ENCODE measurements at places on chromosomes 7 and 10.
A peak's percentile ranks its signal among the peaks of the same experiment; 100 is the strongest.

DNA sequence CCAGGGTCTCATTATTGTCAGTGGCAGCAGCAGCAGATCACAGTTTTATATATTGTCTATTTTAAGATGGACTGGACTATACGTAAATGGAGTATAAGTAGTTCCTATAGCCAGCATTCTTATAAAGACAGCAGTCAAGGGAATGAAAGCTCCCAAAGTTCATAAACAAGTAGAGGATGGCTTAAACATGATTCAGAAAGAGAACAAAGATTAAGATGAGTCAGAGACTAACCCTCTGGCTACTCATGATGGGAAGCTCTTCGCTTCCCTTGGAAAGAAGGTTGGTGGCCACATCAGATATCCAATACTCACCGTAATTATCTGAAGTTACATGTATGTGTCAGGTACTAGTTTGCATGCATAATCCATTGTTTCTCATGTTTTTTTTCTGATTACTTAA, 277.0 kb downstream of the INHBA start:
- DNase-seq: no peak

GRCh38 chr10:86512137-86512536, 9.5 kb downstream of the WAPL start:
- DNase-seq: no peak

DNA sequence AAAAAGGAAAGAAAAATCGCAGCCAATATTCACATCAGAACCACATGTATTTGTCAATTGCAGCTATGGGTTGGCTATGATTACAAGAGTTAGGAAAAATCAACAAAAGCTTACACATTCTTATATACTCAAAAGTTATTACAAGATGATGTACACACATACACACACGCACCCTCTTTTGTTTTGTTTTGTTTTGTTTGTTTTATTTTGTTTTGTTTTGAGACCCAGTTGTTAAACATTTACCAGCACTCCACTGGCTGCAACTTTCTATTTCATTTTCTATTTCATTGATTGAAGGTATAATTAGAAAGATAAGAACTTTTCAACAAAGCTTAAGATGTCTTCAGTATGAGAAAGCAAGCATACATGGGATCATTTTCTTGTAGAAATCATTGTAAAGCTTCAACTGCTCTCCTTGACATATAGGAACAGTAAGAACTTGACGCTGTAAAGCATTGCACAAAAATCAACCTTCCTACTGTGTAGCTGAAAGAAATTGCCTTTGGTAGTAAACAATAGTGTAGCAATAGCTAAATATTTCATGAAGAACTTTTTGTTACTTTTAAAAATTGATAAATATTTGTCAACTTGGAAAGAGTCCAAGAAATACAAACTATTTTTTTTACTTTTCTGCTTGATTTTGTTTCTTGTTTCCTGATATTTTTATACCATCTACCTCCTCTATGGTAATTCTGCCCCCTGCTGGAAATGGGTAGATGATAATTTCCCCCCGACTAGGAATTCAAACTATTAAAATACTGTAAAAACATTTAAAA, 205.9 kb downstream of the MBL2 start:
- DNase-seq: no peak

GRCh38 chr7:88300401-88300945, 6.2 kb downstream of the STEAP4 start:
- no peak for DNase-seq

- DNase-seq: no peak
These were observed 22.6 kb upstream of the CPN1 start for GRCh38 chr10:100104300-100104699.

GRCh38 chr10:103855852-103856796, 748 bp upstream of the SH3PXD2A start:
- DNase-seq: no peak

DNA sequence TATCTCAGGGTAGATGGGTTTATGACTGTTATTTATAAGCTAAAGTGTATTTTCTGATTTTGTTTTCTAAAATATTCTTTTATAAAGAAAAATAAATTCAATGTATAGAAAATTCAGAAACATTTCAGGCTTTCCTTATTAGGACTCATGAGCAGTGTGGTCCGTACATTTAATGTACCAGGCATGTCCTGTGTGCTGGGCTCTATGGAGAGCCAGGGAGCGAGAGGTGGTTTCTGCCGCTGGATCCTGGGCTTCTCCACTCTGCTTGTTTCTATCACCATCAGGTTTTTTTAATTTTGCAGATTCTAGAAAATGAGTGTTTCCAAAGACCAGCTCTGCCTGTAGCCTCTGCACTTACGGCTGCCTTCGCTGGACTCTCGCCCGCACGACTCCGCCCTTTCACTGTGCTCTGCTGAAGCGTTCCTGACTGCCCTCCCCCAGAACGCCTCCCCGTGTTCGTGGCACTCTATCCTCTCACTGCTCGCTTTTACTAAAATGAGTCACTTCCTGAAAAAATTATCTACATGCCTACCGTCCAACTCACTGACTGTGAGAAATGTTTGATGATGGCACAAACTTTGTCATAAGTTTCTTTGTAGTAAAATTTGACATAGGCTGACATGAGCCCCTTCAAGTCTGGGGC, 188.5 kb downstream of the ZMYND11 start:
- peak; percentile 24 for DNase-seq

GRCh38 chr7:8278183-8278582, 16.2 kb upstream of the ICA1 start:
- no peak for DNase-seq

DNA sequence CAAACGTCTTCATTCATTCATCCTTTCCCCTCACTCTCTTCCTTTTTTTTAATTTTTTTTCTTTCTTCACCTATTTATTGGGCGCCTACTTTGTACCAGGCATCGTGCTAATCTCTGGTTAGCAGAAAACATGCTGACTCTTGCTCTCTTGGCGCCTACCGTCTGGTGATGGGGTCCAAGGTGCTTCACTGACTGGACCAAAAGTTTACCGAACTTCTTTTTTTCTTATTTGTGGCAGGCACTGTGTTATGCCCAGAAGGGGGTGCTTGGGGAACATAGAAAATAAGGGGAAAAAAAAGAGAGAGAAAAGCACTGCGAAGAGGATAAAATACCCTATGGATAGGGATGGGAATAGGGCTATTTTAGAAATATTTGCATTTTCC, 505 bp upstream of the FAM204A start:
- no peak for DNase-seq

DNA sequence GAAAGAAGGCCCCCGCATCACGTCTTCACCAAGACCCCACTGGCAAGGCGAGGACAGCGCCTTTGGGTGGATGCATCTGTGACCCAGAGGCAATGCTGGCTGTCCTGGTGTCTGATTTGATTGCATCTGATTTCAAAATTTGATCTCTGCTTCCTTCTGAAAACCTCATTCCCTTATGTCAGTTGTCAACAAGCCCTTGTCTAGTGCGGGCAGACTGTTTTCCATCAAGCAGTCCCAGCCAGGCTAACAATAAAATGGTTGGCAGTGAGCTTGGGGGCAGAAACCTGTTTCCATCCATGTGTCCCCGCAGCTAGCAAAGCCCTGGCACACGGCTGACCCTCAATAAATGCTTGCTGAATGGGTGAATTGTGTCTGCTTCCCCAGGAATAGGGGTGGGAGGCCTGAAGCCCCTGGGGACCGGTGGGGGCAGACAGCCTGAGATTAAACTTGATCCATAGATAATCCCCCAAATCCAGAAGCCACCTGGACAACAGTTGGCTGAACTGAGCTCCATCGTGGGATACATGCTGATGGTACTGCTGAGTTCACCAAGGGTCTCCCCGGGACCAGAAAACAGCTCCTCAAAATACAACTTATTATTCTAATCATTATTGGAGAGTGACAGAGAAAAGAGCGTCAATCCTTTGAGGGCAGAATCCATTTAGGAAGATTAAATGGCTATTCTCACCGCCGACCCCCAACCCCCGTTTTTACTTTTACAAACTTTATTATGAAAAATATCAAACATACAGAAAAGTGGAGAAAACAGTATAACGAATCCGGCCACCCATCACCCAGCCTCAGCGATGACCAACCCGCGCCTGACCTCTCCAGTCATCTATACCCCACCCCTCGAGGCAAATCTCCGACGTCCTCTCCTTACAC, 912 bp upstream of the DUSP5 start:
- no peak for DNase-seq

DNA sequence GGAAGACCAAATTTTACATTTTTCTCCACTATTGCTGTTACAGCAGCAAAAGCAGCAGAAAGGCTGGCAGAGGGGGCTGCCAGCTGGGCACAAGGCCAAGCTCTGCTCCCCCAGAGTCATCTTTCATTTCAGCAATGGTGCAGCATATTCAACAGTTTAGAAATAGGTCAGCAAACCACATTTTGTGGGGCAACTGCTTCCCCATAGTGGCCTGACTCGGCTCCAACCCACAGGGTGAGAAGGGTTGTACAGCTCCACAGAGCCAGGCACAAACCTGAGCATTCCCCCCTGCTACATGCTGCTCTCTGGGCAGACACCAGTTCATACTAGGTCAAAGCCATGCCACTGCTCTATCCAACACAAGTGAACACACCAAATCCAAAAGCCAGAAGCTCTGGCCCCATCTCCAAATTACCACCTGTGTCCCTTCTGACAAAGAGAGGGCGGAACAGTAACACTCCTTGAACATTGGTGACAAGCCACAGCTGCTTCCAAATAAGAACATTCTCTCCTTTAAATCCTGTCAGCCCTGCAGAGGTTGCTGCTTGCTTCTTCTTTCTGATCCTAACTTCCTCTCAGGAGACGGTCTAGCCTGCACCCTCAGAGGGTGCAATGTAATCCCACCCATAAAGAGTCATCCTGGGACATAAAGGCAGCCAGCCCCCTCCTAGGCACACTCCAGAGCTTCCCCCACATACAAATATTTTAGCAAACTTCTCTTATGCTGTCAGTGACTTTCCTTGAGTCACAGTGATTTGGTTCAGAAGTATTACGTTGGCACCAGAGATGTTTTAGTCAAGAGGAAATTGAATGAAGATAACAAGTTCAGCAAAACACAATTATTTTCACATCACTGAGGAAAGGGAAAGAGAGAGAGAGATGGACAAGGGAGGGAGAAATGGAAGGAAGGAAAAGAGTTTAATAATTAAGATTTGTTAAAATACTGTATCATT, 39.0 kb upstream of the SLIT1 start:
- DNase-seq: no peak

DNA sequence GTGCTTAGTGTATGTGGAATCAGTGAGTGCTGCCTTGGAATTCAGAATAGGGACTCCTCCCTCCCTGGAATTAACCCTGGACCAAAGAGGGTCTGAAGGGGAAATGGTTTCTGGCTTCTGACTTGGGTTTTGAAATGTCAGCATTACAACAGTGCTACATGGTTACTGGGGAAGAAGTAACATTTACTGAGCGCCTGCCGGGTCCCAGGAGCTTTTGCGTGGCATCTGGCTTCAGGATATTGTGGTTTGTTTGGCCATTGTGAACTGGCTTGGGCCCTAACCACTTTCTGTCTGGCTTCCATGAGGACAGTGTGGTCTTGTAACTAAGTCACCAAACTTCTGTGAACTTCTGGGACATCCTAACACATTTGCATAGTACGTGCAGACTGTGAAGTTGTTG, 21.3 kb downstream of the TSPAN15 start:
- DNase-seq: no peak

- DNase-seq: no peak
These were observed 4.5 kb downstream of the FBXW4 start for GRCh38 chr10:101690461-101690860.

DNA sequence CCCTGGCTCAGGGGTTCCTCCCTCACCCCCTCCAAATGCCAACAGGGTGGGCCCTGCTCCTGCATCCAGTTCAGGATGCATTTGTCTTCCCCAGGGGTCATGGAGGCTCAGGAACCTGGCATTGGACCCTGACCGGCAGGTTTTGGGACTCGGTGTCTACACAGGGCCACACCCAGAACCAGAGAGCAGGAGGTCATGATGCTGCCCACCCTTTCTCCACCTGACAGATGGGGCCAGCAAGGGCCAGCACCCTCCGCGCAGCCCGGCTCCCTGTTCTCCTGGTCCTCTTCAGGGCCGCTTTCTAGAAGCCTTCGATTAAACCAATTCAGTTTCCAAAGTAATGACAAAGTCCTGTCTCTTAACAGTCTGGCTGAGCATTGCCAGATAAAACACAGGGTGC, 50.2 kb downstream of the CAMK2B start:
- DNase-seq: no peak

- no peak for DNase-seq
These were observed 68.9 kb upstream of the EXOC4 start for GRCh38 chr7:133183969-133184368.
